ENCODE measurements at places on chromosomes 5 and 9. TPM values are rescaled to one million over a fixed set of nuclear protein-coding genes. Genes with fewer than 3 reads are reported as not detected.

DNA sequence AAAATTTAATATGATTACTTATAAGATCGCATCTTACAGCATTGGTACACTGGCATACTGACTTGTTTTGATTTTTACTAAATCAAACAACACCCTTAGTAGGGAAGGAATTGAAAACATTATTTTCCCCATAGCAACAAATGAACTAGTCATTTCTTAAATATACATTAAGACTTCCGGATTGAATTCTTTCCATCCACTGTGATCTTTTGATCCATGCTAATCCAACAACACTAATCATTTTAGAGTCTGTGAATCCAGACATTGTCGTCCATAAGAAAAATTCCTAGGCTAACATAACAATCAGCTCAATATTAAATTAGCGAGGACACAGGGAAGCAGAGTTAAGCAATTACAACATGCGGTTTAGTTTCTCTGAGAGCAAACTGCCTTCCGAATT is 21.6 kb upstream of the ERAP1 start:
- no peaks in the 10 kb centered on the region for H3K27me3 ChIP-seq
- H3K36me3 ChIP-seq = no peaks in the 10 kb centered on the region
- no peak overlapping the region for H3K27ac ChIP-seq
- H3K4me1 ChIP-seq = no peaks in the 10 kb centered on the region

DNA sequence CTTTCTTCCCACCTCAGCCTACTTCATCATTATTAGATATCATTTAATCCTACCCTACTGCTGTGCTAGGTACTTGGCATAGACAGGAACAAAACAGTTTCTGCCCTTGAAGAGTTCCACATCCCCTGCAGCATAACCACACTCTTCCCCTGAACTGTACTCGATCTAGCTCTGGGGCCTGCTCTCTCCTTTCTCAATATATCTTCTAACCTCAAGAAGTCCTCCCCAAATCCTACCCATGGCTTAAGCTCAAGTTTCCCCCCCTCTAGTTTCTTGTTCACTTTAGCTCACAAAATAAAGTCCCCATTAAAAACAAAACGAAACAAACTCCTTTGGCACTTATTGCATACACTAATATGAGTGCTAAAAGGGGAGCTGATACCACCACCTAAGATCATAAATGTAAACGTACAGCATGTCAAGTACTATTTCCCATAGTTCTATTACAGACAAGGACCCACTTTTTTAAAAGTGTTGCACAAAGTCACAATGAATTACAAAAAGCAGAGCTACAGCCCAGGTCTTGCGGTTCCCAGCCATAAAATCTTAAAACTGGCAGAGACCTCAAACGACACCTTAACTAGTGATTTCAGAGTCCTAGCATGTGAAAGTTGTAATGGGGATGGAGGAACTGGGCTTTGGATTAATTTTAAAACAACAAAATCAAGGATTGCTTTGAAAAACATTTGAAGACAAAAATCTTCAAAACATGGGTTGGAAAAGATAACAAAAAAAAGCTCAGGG is 80.7 kb downstream of the PTPDC1 start:
- no peaks in the 10 kb centered on the region for H3K4me1 ChIP-seq
- H3K27ac ChIP-seq = no peak overlapping the region
- peaks cover 9% of the 10 kb centered on the region for H3K36me3 ChIP-seq
- peak overlapping the region; percentile 75 for H3K4me3 ChIP-seq
- DNase-seq = no peak
- no peaks in the 10 kb centered on the region for H3K27me3 ChIP-seq

The GOLGA2 gene
- total RNA-seq = 44.2 TPM

- no peak for DNase-seq
- H3K4me1 ChIP-seq = no peaks in the 10 kb centered on the region
- no peaks in the 10 kb centered on the region for H3K36me3 ChIP-seq
- no peak overlapping the region for H3K27ac ChIP-seq
- H3K27me3 ChIP-seq = no peaks in the 10 kb centered on the region
Measured at GRCh38 chr5:76682387-76682786, 33.5 kb upstream of the F2R start.

The BTNL9 gene
- 0.88 TPM for total RNA-seq

- no peaks in the 10 kb centered on the region for H3K27me3 ChIP-seq
- no peaks in the 10 kb centered on the region for H3K36me3 ChIP-seq
- H3K4me3 ChIP-seq = no peak overlapping the region
Measured at GRCh38 chr9:107210775-107211174, 72.3 kb upstream of the RAD23B start.

DNA sequence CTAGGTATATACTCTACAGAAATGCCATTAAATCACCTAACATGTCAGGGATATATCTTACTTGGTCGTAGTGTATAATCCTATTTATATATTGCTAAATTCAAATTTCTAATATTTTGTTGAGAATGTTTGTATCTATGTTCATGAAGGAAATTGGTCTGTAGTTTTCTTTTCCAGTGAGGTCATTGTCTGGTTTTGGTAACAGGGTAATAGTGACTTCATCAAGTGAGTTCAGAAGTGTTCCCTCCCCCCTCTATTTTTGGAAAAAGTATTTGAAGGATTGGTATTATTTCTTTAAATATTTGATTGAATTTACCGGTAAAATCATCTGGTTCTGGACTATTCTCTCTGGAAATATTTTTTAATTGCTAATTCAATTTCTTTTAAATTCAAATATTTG is 23.5 kb upstream of the EBF1 start:
- H3K27me3 ChIP-seq = no peaks in the 10 kb centered on the region
- no peak overlapping the region for H3K27ac ChIP-seq
- no peaks in the 10 kb centered on the region for H3K36me3 ChIP-seq
- H3K4me3 ChIP-seq = no peak overlapping the region
- no peaks in the 10 kb centered on the region for H3K4me1 ChIP-seq

DNA sequence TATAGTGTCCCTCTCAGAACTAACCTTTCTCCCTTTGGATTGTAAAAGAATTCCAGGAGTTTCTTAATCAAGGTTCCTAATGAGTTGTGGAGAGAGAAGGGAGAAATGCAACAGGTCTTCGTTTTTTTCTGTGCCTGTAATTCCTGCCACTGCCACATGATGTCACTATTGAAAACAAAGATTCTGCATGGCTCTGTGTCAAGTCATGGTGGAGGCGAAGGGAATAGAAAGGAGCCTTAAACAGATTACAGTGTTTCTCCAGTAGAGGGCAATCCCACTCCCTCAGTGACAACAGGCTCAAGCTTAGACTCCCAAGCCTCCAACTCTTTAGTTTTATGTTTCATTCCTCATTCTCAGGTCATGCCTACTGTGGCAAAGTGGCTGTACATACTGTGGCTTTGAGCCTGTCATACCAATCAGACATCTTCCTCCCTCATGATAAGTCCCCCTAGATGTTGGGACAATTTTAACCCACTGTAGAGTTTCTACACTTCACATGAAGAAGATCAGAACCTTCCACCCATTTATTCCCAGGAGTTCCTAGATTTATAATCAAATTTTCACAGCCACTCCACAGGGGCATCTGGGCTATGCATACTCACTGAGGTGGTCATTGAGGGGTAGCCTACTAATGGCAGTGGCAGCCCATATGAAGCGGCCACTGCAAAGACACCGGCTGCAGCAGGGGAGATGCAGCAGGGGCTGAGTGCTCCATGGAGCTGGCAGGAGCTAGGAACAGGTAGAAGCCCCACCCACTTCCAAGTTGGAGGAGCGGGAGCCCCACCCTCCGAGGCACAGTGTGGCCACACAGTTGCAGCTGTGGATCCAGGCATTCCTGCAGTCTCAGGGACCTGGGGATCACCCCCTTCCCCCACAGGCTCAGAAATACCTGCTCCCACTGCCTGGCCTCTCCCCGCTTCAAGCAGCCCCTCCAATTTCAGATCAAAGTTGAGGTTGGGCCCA is 97.4 kb upstream of the TRIM32 start:
- H3K4me1 ChIP-seq = no peaks in the 10 kb centered on the region
- peaks cover 12% of the 10 kb centered on the region for H3K36me3 ChIP-seq
- H3K27me3 ChIP-seq = no peaks in the 10 kb centered on the region
- no peak overlapping the region for H3K4me3 ChIP-seq

- peaks cover 17% of the 10 kb centered on the region for H3K4me1 ChIP-seq
- peak overlapping the region; percentile 54 for H3K4me3 ChIP-seq
- no peaks in the 10 kb centered on the region for H3K27me3 ChIP-seq
- DNase-seq = no peak
- H3K27ac ChIP-seq = no peak overlapping the region
Measured at GRCh38 chr9:79664375-79664831, 92.6 kb downstream of the TLE4 start.

- H3K4me1 ChIP-seq = peaks cover 2% of the 10 kb centered on the region
- no peak for DNase-seq
- no peak overlapping the region for H3K4me3 ChIP-seq
- H3K27me3 ChIP-seq = no peaks in the 10 kb centered on the region
- H3K27ac ChIP-seq = no peak overlapping the region
Measured at GRCh38 chr5:169697976-169698375, 60.9 kb downstream of the DOCK2 start.

The OR2V1 gene
- not detected for total RNA-seq

GRCh38 chr9:104617418-104617817 is 586 bp downstream of the OR13C9 start:
- no peak overlapping the region for H3K4me3 ChIP-seq
- no peaks in the 10 kb centered on the region for H3K4me1 ChIP-seq
- DNase-seq = no peak
- H3K27me3 ChIP-seq = no peaks in the 10 kb centered on the region
- H3K27ac ChIP-seq = no peak overlapping the region

DNA sequence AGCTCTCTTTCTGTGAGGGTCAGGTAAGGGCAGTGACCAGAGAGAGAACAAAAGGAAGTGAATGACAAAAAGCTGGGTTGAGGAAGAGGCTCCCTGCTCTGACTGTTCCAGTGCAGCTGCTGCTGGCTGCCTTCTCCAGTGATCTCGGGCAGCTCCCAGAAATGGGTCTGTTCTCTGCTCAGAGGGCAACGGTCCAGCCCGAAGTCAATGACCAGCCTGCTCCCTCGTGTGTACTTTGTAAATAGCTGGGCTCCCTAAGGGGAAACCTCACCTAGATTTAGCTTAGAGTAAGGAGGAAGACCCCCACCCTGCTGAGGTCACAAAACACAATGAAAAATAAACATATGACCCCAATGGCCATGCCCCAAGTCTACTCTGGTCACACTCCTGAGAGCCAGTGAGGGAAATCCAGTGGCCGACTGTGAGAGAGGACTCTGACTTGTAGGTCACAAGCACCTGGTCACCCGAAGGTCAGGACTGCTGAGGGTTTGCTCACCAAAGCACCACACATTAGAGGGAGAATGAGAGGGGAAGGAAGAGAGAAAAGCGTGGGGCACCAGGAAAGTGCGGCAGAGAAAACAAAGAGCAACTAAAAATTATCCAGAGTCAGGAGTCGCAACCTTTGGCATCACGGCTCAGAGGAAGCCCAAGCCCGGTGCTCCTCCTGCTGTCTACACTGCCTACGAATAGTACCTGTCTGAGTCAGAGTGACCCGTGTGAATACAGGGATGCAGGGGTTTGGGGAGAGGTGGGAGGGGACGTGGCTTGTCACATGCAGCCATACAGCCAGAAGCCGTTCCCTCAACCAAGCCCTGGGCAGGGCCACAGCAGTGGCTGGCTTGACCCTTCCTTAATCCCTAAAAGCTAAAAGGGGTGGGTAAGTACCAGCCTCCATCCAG is 19.8 kb downstream of the NIPAL4 start:
- H3K36me3 ChIP-seq = peaks cover 15% of the 10 kb centered on the region
- peaks cover 5% of the 10 kb centered on the region for H3K4me1 ChIP-seq
- peak; percentile 37 for DNase-seq
- no peak overlapping the region for H3K27ac ChIP-seq
- H3K4me3 ChIP-seq = no peak overlapping the region

DNA sequence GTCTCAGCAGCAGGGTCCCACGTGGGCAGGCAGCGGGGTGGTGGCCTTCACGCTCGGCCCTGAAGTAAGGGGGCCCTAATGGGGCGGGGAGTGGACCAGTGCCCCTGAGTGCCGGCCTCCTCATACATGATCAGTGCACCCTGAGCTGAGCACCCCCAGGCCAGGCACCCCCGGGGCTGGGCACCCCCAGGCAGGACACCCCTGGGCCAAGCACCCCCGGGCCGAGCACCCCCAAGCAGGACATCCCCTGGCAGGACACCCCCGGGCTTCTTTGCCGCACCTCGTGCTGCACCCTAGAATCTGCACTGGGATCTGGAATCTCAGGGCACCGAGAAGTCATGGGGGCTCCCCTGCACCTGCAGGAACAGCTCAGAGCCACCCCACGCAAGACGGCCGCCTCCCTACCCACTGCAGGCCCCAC is 51.4 kb downstream of the EXD3 start:
- no peaks in the 10 kb centered on the region for H3K36me3 ChIP-seq
- no peaks in the 10 kb centered on the region for H3K27me3 ChIP-seq
- H3K27ac ChIP-seq = no peak overlapping the region

- H3K27me3 ChIP-seq = no peaks in the 10 kb centered on the region
- H3K36me3 ChIP-seq = peaks cover 84% of the 10 kb centered on the region
- H3K4me1 ChIP-seq = no peaks in the 10 kb centered on the region
- no peak overlapping the region for H3K4me3 ChIP-seq
- no peak overlapping the region for H3K27ac ChIP-seq
Measured at GRCh38 chr5:32600054-32600622, 14.8 kb downstream of the SUB1 start.

DNA sequence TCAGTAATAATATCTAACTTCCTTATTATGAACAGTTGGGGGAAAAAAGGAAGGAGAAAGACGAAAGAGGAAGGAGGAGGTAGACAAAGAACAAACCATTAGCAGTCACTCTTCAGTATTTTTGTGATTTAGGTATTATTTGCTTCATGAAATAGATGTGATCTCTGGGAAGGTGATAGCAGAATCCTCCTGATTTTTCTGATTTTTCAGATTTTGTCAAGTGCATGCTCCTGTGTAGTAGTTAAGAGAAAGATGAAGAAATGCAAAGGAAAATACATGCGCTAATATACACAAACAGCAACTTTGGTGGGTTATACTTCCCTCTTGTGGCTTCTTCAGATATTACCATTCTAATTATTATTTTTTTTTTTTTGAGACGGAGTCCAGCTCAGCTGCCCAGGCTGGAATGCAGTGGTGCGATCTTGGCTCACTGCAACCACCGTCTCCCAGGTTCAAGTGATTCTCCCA is 31.6 kb downstream of the LMNB1 start:
- H3K4me1 ChIP-seq = no peaks in the 10 kb centered on the region
- no peak for DNase-seq
- H3K27me3 ChIP-seq = no peaks in the 10 kb centered on the region
- H3K36me3 ChIP-seq = peaks cover 84% of the 10 kb centered on the region

- DNase-seq = no peak
- H3K27ac ChIP-seq = no peak overlapping the region
- no peaks in the 10 kb centered on the region for H3K36me3 ChIP-seq
- no peak overlapping the region for H3K4me3 ChIP-seq
Measured at GRCh38 chr5:125424402-125425141, 678.1 kb upstream of the ZNF608 start.

The GARIN3 gene
- total RNA-seq = not detected

DNA sequence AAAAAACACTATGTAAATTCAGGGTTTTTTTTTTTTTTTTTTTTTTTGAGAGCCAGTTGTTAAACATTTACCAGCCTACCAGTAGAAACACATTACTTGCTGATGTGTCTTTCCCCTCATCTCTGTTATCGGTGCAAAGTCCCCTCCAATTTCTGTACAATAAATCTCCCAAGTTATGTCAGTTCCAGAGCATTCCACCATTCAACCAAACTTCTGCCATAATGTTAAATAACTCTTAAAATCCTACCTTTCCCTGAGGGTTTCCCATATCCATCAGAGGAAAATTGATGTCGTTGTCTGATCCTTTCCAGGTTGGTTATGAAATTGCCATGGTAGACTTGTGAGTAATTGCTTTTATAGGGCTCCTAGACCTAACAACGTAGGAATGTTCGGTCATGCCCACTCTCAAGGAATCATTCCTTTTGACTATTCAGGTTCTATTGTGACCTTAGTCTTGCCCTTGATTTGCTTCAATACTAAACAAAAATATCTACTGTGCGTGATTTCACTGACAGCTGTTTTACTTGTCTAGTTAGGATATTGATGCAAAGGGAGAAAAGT is 5.6 kb upstream of the PPP2R2B start:
- H3K4me1 ChIP-seq = peaks cover 9% of the 10 kb centered on the region
- no peak for DNase-seq
- H3K27me3 ChIP-seq = no peaks in the 10 kb centered on the region
- no peaks in the 10 kb centered on the region for H3K36me3 ChIP-seq
